ENCODE measurements at places on chromosomes 6 and 20.

DNA sequence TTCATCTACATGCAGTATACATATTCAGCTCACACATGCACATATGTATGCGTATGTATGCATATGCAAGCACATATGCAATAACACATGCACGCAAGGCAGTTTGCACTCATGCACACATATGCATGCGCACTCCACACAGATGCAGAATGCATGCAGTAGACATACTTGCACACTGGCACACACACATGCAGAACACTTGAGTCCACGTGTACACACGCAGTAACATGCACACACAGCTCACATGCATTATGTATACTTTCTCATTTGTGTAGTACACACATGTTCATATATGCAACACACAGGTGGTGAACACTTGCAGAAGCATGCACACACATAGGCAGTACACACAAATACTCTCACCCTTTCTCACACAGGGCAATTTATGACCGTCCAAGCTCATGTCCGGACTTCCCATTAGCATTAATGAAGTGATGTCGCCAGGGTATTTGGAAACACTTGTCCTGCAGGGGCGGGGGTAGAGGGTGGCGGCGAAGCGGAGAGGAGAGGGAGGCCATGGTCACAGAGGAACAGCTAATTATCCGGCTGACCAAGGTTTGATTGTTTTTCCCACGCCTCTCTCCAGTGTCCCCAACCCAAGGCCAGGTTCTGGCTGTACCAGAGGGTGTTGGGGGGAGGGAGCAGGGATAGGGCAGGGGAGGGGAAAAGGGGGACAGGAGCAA lies 91.3 kb downstream of the VEGFA start:
- DNase-seq = no peak

DNA sequence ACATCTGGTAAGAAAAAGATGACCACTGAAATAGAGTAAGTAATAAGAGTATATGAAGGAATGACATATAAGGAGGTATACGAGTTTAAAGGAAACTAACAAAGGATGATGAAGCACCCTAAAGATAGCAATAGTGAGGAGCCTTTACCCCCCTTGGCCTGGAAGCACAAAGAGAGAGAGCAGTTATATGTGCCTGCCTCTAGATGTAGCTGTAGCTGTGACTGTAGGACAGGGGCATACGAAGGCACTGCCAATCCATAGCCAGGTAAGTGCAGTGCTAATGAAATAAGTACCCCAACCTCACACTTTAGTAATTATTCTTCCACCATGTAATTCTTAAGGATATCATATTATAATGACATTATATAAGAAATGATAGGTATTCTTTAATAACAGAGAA lies 90.1 kb upstream of the FKBP1C start:
- no peak for DNase-seq

- DNase-seq = no peak
Measured at GRCh38 chr6:48541649-48542048, 430.7 kb upstream of the PTCHD4 start.

DNA sequence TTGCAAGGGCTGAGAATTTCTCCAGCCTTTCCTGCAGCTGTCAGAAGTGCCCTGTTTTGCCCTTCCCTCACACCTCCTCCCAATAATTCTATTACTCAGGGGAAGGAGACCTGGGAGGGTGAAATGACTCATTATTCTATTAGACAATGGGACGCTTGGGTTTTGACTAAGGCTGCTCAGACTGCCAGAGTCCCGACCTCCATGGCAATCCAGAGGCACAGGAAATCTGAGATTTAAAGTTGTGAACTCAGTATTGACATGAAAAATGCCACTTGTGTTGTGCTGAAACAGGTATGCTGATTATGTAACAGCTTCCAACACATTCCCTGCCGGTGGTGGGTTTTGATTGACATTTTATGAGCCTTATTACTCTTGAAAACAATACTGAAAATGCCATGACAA lies 625.9 kb upstream of the FLRT3 start:
- DNase-seq = no peak

DNA sequence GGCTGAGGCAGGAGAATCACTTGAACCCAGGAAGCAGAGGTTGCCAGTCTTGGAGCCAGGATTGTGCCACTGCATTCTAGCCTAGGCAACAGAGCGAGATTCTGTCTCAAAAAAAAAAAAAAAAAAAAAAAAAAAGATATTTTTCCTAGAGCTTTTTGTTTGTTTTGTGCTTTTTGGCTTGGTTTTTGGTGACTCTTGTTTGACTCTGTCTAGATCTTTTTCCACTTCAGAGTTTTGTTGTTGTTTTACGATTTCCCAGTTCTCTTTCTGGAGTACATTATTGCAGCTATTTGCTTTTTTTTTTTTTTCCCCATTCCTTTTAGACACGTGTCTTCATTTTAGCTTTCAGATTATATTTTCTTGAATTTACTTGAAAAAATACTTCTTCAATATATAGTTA lies 67.0 kb upstream of the AKAP12 start:
- no peak for DNase-seq

DNA sequence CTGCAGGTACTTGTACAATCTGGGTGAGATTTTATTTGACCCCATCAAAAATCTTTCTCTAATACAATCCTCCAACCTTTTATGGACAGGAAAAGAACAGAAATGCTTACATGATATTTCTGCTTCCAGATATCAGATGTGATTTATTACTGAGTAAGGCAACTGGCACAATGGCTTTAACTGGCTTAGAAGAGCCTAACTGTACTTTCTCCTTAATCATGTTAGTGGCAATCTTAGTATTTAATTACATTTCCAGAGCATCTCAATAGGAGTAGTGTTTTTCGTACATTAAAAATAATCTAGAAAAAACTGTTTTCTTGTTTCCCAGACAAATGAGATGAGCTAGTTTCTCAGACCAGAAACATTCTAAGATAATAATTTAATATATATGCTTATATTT lies 251.6 kb downstream of the KCNQ5 start:
- no peak for DNase-seq

DNA sequence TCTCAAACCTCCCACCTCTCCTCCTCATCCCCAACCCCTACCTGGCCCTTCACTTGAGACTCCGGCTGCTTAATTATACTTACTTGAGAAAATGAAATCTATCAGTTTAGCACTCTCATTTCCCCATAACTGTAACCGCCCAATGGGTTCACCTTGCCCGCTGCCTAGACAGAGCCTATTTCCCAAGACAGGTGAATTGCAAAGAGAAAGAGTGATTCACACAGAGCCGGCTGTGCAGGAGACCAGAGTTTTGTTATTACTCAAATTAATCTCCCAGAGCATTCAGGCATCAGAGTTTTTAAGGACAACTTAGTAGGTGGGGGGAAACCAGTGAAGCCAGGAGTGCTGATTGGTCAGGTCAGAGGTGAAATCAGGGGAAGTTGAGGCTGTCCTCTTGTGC lies 301.4 kb upstream of the CDYL start:
- no peak for DNase-seq

DNA sequence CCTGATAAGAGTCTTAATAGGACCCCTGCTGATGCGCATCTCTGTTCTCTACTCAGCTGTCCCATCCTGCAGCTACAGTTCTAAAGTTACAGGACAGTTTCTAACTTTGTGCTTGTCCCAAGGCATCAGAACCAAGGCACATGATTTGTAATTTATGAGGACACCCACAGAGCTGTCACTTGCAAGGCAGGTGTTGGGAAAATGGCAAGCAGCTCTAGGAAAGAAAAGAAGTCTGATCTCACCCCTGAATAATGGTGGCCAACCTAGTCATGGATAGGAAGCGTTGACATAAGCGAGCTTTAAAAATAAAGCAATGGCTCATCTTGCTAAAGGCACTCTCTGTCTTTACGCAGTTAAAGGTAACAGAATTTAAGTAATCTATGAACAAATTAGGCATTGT lies 127.6 kb upstream of the VGLL2 start:
- DNase-seq = no peak

GRCh38 chr6:572596-573265 lies 84.2 kb downstream of the HUS1B start:
- DNase-seq = no peak

GRCh38 chr20:37273988-37274387 lies 12.4 kb upstream of the GHRH start:
- no peak for DNase-seq

DNA sequence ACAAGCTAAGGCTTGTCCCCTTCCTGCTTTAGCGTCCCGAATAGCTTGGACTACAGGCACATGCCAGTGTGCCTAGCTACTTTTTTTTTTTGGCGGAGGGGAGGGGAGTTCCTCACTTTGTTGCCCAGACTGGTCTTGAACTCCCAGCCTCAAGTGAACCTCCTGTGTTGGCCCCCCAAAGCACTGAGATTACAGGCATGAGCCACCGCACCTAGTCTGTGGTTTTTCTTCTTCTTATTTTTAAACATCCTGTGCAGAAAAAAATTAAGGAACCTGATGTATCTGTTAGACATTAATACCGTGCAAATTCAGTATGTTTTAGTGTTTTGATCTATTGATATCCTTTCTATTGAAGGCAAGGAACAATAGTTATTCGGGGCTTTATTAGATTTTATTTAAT lies 25.7 kb downstream of the HIVEP1 start:
- DNase-seq = no peak

GRCh38 chr20:4267242-4267641 lies 251.9 kb upstream of the RNF24 start:
- no peak for DNase-seq

GRCh38 chr20:478949-479429 lies 16.7 kb upstream of the TBC1D20 start:
- no peak for DNase-seq

GRCh38 chr6:37516076-37516919 lies 16.6 kb upstream of the CCDC167 start:
- DNase-seq = peak; percentile 91

DNA sequence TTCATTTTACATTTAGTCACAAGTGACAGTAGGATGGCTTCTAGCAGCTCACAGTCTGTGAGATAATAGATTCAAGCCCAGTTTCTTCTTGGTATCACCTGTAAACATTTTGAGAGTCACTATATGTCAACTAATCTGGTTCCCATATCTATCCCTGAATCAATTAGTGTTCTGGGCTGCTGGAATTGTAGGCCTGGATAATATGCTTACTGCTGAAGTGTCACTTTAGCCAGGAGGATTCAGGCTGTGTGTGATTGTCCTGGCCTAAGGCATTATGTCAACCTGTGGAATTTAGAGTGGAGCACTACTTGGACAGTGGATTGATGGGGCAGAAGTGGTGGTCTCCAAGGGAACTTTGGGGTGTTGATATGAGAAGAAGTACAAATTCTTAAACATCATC lies 1071.8 kb upstream of the CITED2 start:
- no peak for DNase-seq

DNA sequence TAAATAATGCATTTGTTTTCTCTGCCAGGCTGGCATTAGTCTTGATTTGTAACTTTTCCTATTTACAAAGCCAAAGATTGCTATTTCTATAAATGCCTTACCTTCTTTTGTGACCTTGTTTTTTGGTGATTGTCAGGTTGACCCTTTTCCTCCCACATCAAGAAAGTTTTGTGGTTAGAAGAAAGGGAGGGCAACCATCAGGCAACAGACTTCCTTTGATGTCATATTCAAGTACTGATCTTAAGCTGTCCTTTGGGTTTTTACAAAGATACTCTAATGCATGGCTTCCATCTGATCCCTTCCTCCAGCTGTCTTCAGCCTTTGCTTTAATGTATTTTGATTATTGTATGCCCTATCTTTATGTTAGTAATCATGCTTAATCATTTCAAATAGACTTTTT lies 23.9 kb downstream of the RNF217 start:
- DNase-seq = no peak

GRCh38 chr20:51361258-51361657 lies 181.3 kb downstream of the NFATC2 start:
- DNase-seq = no peak

- no peak for DNase-seq
Measured at GRCh38 chr6:89555806-89556205, 82.7 kb downstream of the LYRM2 start.

DNA sequence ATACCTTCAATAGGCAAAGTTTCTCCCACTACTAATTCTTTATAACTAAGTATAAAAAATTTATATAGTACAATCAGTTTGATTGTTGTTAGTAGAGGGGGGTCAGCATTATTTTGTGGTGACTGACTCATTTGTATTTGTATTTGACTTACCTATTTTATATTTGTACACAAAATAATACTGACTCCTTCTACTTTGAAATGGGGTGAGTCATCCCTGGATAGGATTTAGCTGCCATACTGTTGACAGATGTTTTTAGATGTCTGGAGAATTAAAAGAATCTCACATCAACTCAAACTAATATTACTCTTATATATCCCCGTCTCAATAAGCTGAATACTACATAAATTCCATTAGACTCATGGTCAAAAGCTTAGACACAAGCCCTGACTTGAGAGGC lies 114.9 kb downstream of the FRK start:
- DNase-seq = no peak

DNA sequence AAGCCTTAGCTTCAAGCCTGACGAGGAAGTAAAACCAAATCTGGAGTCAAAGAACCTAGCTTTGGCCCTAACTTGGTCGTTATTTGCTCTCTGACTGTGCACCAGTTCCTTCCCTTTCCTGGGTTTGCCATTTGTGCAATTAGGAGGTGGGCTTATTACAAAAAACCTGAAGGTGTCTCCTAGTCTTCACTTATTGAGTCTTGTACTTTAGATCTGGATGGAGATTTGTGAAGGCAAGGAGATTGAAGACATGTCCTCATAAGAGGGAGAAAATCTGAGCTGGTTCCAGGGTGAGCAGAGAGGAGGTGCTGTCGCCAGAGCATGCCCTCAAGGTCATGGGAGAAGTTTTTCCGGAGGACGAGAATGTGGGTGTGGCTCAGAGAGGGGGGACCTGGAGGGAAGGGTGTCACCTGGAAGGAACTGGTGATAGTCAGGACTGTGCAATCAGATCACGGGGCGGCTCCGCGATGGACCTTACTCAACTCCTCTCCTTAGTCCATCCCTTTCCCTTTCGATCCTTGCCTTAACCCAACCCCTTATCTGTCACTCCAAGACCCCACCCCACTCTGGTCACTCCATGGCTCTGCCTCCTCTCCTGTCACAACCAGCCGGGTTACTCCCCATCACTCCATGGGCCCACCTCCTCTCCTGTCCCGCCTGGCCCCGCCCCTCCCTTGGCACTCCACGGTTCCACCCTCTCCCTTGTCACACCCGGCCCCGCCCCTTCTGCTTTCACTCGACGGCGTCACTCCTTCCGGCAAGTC lies 588 bp upstream of the ACSS2 start:
- DNase-seq = no peak

- no peak for DNase-seq
Measured at GRCh38 chr6:18439581-18439980, 52.4 kb downstream of the RNF144B start.

DNA sequence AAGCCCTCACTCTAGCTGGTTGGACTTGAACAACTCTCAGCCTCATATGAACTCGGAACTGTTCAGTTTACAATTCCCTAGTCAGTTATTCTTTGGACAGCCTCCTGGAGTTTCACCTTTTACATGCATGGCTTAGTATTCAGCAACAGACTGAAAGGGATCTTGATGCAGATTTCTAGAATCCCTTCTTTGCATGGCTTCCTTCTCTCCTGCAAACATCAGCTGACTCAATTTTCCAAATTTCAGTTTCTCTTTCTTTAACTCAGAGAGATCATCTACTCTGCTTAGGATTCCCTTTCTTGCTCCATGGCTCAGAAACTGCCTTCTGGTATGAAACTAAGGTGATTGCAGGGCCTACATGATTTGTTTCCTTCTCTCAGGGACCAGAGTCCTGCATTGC lies 99.6 kb downstream of the CEP57L1 start:
- no peak for DNase-seq

- DNase-seq = no peak
Measured at GRCh38 chr6:120652506-120652905, 681.8 kb downstream of the TBC1D32 start.
